ENCODE measurements at places on chromosomes 2 and 18.

DNA sequence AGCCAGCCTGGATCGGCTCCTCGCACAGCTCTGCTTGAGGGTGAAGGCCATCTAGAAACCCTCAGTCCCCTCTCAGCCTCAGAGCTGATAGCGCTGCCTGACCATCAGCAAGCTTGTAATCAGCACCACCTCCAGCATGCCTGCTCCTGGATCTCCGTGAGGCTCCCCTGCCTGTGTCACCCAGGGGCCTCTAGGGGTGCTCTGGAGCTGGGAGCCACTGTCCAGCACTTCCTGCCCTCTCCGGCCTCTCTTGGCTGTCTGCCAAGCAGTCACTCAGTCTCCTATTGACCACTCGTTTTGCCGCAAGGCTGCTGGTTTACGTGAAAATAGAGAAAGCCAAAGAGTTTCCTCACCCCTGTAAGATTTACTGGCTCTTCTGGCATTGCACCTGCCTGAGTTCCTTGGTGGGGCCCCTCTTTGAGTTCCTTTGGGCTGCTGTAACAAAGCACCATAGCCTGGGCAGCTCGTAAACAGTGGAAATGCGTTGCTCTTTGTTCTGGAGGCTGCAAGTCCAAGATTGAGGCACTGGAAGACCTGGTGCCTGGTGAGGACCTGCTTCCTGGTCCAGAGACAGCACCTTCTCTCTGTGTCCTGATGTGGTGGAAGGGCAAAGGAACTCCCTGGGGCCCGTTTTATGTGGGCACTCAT lies 17.9 kb downstream of the CAPN10 start:
- DNase-seq: no peak

DNA sequence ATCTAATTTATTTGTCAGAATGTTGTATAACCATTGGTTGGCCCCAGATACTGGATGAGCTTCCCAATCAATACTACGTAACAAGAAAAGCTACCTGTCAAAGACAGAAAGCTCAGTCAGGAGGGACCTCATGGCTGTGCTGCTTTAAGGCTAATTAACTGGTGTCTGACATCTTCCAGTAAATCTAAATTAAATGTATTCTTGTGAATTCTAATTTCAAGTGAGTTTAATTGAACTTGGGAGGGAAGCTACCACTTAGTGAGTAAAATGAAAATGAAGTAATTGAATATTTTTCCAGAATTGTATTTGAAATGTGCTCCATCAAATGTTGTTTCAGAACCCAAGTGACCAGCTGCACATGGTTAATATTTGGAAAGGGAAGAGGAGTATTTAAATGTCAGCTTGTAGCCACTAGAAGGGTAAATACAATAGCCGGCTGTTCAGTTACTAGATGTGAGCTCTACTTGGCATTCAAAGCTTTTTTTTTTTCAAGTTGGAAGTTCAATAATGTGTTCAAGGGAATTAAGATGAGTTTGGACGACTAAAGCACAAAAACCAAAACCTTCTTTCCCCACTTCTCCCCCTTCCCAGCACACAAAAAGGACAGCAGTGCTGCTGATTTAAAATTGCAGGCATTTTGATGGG lies 62.0 kb downstream of the GPR39 start:
- DNase-seq: no peak

DNA sequence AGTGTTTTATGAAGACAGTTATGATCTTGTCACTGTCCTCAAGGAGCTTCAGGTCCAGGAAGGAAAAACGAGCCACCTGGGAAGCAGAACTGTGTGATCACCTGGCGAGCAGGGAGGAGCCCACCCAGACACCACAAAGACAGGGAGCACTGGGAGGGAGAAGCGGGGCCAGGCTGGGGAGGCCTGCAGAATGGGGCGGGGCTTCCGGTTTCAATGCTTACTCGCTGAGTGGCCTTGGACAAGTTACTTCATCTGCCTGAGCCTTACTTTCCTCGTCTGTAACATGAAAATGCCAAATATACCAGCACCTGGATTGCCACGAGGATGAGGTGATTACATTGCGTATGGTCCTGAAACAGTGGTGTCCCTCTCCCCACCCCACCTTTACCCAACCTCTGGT lies 227.5 kb downstream of the ANKRD30B start:
- DNase-seq: no peak

DNA sequence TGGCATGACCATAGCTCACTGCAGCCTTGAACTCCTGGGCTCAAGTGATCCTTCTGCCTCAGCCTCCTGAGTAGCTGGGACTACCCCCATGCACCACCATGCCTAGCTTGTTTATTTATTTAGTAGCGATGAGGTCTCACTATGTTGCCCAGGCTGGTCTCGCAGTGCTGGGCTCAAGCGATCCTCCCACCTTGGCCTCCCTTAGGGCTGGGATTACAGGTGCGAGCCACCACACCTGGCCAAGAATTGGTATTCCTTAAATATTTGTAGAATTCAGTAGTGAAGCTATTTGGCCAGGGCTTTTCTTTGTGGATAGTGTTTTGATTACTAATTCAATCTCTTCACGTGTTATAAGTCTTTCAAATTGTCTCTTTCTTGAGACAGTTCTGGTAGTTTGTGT lies 56.0 kb downstream of the ODC1 start:
- no peak for DNase-seq

DNA sequence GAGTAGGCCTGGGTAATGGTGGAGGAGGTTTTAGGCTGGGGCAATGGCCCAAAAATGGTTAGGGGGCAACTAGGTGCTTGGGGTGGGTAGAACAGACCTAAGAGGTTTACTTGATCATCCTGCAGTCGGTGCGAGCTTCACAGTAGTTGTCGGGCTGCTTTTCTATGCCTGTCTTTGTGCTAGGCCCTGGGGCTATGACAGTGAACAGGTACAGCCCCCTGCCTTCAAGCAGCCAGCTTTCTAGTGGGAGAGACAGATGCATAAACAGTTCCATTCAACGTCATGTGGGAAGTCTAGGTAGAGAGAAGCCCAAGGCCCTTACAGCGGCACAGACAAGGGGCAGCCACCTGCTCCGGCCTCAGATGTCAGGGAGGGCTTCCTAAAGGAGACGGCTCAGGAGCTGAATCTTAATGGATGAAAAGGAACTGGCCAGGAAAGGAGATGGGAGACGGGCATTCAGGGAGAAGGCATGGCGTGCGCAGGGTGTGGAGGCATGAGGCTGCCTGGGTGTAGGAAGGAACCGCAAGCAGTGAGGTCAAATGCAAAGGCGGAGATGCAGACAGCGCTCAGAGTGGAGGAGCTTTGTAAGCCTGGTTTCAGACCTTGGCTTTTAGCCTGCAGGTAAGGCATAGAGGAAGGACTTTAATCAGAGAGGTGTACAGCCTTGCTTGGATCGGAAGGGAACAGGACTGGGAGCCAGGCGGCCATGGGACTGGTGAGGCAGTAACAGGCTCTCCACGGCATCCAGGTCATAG lies 6.0 kb downstream of the CTIF start:
- no peak for DNase-seq

DNA sequence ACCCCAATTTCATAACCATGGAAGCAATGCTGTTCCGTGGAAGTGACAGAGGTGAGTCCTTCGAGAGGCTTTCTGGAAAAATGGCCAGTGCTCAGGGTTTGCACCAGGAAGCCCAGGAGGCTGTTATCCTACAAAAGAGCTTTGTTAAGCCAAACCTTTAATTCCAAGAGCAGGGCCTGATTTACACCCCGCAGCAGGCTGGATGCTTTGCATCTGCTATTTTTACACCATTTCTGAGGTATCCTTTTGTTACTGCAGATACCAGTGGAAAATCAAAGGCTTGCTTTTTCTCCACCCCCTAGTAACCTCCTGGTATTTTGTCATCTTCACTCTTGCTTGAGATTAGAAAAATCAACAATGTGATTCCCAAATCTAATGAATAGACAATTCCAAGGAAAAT lies 380.6 kb downstream of the SOX11 start:
- no peak for DNase-seq

- no peak for DNase-seq
Measured at GRCh38 chr2:163626639-163627109, 109.1 kb downstream of the FIGN start.

- no peak for DNase-seq
Measured at GRCh38 chr2:28447943-28448792, 47.7 kb upstream of the PLB1 start.

Data from stimulated activated CD4-positive, alpha-beta T cell treated with anti-CD3 and anti-CD28 coated beads, Interleukin-15, amount 100 ng/mL, for 1 hour (primary cell).